ENCODE measurements at places on chromosomes 16 and 17.
A peak's percentile ranks its signal among the peaks of the same experiment; 100 is the strongest.

- DNase-seq = no peak
These were observed 78.2 kb downstream of the MARF1 start for GRCh38 chr16:15564604-15565339.

GRCh38 chr17:9299695-9300094 is 275.9 kb downstream of the STX8 start:
- DNase-seq = no peak

- DNase-seq = no peak
These were observed 210.5 kb downstream of the IRX3 start for GRCh38 chr16:54076006-54076504.

DNA sequence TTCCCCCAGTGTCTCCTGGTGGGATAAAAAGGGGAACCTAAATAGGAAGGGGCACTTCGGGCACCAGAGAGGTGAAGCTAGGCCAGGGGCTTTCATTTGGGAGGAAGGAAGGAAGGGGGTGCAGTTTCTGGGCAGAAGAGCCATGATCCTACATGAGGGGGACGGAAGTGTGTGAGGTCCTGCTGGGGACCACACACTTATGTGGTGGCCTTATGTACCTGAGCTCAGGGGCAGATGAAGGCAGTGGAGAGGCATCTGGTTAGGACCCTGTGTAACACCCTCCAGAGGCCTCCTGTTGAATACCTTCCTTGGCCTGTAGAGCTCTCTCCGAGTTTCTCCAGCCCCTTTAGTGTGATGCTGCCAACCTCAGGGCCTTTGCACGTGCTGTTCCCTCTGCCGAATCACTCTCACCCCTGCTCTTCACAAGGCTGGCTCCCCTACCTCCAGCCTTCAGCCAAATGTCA is 21.2 kb downstream of the IGFBP4 start:
- DNase-seq = no peak

DNA sequence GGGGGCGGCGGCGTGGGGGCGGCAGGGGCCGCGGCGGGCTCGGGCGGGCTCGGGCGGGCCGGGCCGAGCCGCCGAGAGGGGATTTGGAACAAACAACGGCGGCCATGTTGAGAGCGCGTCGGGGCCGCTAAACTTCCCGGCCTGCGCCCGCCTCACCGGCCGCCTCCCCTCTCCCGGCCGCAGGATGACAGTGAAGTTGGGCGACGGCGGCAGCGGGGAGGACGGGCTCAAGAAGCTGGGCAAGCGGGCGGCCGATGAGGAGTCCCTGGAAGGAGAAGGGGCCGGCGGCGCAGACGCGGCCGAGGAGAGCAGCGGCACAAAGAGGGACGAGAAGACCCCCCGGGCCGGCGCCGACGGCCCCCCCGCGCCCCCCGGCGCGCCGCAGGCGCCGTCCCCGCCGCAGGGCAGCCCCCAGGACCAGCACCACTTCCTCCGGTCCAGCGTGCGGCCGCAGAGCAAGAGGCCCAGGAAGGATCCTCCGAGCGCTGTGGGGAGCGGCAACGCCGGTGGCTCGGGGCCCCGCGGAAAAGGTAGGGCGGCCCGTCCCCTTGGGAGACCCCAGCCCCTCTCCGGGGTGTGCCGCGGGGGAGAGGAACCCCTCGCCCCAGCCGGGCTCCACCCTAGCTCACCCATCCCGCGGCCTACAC is 2.4 kb downstream of the CRAMP1 start:
- DNase-seq = peak; percentile 57

GRCh38 chr16:80103463-80103862 is 437.3 kb upstream of the DYNLRB2 start:
- DNase-seq = no peak

DNA sequence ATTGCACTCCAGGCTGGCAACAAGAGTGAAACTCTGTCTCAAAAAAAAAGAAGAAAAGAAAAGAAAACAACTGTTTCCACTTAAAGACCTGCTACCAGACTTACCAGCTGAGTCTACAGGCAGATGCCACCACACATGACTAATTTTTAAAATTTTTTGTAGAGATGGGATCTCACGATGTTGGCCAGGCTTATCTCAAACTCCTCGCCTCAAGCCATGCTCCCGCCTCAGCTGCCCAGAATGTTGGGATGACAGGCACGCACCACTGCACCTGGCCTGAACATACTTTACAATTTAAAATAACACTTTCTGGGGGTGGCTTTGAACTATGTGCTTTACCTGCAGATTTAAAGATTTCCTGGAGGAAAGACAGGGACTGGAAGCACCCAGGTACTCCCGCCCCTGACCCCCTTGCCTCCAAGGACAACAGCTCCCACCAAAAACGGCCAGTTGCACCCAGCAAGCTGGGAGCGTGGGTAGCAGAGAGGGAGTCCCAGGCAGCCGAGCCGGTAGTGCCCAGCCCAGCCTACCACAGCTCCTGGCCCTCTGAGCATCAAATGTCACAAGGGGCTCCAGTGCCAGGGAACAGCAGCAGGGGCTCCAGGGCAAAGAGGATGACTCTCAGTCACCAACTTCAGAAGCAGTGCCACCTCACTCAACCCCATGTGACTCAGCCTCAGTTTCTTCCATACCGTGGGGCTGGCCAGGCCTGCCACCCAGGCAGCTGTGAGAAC is 262.9 kb downstream of the PARN start:
- no peak for DNase-seq

- peak; percentile 31 for DNase-seq
These were observed 21.1 kb downstream of the CPSF4L start for GRCh38 chr17:73240561-73240960.

DNA sequence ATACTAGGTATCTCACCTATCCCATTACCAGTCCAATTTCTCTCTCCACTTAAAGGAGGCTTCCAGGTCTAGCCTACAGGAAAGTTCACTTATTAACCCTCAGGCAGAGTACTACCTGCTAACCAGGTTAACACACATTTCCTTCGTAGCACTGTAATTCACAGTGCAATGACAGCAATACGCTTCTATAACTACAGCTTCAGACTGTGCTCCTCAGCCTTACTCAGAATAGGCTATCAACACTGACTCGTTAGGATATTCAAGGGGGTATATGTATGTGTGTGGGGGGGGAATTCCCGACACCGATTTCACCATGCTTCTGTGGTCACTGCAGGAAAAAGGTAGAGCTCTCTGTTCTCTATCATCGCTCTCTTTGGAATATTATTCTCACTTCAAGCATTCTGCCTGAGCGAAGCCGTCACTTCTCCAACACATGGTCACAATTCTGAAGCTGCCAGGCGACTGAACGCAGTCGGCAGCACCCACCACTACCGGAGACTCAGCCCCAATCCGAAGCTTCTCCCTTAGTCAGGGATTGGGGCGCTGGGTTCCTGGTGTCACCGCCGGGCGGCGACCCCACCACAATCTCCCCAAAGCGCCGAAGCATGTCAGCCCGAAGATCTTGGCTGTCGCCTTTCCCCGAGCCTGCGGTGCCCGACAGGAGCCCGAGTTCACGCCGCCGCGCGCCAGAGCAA is 618 bp downstream of the GGA3 start:
- no peak for DNase-seq

DNA sequence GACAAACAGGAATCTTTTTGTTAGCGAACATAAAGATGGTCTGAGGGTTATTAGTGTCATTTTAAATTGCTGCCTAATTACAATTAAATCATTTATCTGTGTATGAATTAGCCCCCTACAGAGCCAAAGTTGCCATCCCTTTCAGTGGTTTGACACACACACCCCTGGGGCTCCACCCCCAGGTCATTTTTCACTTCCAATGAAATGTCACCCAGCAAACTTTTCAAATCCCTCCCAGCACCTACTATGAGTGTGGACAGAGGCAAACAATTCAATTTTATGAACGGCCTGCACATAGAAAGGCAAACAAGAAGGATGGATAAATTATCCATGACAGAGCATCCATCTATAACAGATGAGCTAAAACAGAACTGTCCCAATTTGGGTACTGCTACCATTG is 2.4 kb downstream of the MYH10 start:
- DNase-seq = no peak

- no peak for DNase-seq
These were observed 110.1 kb upstream of the SMURF2 start for GRCh38 chr17:64771980-64772844.

- no peak for DNase-seq
These were observed 1.0 kb downstream of the ST3GAL2 start for GRCh38 chr16:70437582-70438557.

GRCh38 chr17:49067163-49067562 is 65.4 kb upstream of the B4GALNT2 start:
- no peak for DNase-seq

DNA sequence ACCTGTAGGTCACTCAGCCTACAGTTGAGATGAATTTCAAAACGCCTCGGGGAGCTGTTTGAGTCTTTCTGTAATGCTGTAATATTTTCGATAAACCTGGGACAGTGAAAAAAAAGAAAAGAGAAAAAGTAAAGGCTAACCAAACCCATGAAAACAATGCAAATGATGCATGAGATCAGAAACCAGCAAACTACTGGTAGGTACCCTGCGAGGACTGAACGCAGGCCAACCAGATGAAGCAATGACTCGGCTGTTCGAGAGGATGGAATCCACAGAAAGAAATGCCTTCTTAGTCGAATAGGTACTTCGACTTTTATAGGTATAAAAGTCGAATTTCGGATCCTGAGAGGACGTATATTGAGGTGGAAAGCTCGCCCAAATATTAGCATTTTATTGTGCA is 509 bp upstream of the ATAD5 start:
- no peak for DNase-seq

DNA sequence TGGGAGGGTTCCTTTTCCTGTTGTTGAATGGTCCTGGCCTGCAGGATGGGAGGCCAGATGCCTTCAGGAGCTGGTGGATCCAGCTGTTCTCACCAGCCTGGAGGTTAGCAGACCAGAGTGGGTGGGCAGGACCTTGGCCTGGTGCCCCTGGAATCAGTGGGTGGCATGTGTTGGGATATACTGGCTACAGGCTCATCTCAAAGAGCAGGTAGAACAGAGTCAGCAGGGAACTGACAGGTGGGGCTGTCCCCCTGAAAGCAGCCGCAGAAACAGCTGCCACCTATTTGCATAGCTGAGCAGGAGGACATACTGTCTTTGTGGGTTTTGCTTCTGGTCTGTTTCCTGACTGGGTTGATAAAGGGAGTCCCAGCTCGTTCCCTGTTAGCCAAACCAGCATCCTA is 144.1 kb downstream of the RAB11FIP4 start:
- no peak for DNase-seq

- no peak for DNase-seq
These were observed 10.7 kb downstream of the RPRML start for GRCh38 chr17:46968224-46968834.

- no peak for DNase-seq
These were observed 15.3 kb upstream of the NPTX1 start for GRCh38 chr17:80491478-80492342.

- no peak for DNase-seq
These were observed 6.1 kb upstream of the EFTUD2 start for GRCh38 chr17:44905006-44906000.

DNA sequence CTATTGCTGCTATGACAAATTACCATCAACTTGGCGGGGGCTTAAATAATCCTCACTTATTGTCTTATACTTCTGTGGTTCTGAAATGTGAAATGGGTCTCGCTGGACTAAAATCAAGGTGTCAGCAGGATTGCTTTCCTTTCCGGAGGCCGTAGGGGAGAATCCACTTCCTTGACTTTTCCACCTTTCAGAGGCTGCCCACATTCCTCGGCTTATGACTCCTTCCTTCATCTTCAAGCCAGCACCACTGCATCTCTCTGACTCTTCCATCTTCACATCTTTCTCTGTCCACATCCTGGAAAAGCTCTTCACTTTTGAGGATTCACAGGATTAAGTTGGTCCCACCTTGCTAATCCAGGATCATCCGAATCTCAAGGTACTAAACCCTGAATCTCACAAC is 217.8 kb downstream of the GRIN2A start:
- DNase-seq = no peak

GRCh38 chr16:68900009-68900408 is 56.7 kb downstream of the TANGO6 start:
- no peak for DNase-seq

- DNase-seq = no peak
These were observed 177.0 kb upstream of the IRX6 start for GRCh38 chr16:55146966-55147365.

DNA sequence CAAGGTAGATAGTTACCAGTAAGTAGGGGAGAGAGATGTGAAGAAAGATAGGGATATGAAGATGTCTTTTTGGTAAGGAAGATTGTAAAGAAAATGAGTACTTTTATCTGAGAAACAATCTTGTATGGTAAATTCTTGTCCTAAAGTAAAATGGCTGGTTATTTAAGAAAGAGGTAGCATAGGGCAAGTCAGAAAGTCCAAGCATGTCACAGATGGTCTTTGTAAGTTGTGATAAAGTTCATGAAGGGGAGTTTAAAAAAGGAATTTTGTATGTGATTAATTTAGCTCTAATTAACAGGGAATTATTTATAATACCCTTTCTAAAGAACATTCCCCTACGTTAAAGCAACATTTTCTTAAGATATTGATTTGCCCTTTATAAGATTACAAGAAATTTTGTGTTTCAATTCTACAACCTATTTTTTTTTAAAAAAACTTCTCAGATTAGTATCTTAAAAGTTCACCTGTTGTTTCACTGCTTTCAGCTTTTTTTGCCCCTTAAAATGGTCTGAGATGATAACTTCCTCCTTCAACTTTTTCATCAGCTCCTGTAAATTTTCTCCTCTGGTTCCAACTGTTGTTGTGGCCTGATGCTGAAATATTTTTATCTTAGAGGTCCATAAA is 16.2 kb upstream of the CPHXL start:
- no peak for DNase-seq

DNA sequence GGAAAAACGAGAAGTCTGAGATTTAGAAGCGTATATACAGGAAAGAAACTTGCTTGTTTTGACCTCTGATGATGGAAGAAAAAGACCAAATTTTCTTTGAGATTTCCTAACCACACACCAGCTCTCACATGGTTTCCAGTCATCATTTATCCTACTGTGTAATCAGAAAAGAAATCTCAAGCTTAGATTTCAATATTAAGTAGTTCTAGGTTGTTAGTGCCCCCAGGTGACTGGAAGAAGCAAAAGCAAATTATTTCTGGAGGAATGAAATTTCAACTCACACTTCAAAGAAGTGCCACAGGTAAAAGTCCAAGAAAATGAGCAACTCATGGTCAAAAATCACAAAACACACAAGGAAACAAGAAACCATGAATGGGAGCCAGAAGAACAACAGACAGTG is 51.8 kb upstream of the KDM6B start:
- no peak for DNase-seq

GRCh38 chr17:76566613-76566943 is 19.1 kb downstream of the ST6GALNAC2 start:
- no peak for DNase-seq

GRCh38 chr16:73093146-73094144 is 45.5 kb upstream of the ZFHX3 start:
- no peak for DNase-seq

DNA sequence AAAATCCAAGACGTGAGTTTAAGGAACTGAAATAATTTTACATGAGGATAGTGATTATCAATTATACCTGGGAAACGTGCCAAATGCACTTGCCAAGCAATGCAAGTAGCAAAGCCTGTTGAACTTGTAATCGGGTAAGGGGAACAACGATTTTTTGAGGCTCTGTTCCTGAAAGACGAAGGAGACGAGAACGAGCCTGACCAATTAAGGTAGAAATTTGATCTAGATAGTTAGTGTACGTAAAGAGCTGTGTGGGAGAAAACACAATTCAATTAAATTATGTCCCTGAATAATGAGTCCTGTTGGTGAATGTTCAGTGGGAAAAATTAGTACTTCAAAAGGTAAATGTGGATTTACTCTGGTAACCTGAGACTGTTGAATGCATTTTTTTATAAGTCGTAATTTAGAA is 17.7 kb upstream of the KCTD5 start:
- DNase-seq = no peak

Measured in RWPE1 (cell line).